AG04449 (cell line): ENCODE measurements at places on chromosomes 13 and 19.
A peak's percentile ranks its signal among the peaks of the same experiment; 100 is the strongest.

DNA sequence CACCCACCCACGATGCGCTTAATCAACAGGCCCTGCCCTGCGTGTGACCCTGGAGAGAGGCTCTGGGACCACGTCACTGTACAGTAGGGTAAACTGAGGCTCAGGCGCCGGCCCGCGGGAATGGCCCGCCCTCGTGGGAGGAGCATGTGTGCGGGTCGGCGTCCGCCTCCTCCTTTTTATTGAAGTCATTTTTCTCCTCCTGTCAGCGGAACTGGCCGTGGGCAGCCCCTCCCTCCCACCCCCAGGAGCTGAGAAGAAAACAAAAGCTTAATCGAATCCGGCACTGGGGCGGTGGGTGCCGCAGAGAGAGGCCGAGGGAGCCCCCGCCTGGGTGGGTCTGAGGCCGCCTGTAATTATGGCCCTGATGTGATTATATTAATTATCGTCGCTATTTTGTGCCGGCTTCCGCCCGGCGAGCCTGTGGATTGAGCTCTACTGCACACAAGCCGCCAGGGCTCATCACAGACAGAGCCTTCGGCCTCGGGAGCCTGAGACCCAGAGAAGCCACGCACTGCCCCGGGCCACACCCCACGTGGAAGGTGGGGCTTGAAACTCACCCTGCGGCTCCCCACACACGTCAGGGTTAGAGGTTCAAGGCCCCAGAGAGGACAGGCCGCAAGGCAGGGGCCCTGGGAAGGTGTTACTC is 7.0 kb downstream of the C2CD4C start:
- no peak for DNase-seq

- DNase-seq = no peak
These were observed 69.0 kb downstream of the COL4A2 start for GRCh38 chr13:110376120-110376519.

DNA sequence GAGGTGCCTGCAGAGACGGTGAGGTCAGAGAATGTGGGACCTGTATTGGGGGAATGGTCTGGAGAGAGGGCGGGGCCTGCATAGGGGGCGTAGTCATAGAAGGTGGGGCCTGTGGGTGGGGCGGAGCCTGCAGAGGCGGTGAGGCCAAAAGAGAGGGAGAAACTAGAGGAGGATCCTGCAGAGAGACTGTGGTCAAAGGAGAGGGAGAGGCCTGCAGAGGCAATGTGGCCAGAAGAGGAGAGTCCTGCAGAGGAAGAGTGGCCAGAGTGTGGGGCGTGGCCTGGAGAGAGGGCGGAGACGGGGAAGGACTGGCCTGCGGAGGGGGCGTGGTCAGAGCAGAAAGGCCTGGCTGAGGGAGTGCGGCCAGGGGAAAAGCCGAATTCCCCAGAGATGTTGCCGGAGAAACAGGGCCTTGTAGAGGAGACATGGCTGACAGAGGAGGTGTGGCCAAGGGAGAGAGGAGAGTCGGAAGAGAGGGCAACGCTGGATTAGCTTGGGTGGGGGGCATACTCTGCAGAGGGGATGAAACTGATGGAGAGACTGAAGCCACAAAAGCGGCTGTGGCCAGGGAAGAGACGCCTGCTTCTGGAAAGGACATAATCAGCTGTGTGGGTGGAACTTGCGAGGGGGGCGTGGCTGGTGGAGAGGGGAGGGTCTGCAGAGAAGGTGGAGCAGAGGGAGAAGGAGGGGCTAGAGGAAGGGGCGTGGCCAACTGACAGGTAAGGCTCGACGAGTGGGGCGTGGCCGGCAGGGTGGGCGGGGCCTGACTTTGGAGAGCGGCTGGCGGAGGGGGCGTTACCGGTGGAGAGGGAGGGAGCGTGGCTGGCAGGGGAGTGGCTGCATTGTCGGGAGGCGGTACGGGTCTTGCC is 2.5 kb downstream of the PRR36 start:
- peak; percentile 40 for DNase-seq

- no peak for DNase-seq
These were observed 800 bp downstream of the ETFB start for GRCh38 chr19:51365211-51365964.

DNA sequence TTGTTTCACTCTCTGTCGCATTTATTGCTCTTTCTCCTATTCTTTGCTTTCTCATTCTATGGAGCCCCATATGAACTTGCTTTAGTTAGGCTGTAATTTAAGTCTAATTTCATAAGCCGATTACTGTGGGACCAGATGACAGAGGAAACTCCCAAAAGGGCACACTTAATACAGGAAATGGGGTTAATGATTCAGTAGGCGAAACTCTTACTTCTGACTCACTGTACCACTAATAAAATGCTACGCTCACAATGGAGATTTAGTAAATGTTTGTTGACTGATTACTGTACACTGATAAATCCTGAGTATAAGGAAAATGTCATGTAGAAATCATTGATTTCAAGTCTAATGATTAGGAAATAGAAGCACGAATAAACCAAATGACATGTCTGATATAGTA is 276.4 kb downstream of the KLF5 start:
- DNase-seq = peak; percentile 23

- DNase-seq = no peak
These were observed 5.5 kb downstream of the WDFY2 start for GRCh38 chr13:51589793-51590192.

DNA sequence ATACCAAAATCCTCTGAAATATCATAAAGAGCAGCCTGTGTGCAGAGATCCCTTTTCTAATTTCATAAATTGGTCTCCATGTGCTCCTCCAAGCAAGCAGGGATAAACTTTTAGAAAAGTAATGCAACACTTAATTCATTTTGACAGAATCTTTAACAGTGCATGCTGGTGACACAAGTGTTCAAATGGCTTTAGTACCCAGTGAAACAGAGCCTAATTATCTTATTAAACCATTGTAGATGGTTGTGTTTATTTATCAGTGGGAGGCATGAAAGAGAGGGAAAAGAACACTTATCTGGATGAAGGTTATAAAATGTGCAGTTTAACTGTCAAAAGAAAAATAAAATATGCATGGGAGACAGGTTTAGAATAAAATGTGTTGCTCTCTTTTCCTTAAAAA is 945.0 kb upstream of the PCDH20 start:
- DNase-seq = no peak

DNA sequence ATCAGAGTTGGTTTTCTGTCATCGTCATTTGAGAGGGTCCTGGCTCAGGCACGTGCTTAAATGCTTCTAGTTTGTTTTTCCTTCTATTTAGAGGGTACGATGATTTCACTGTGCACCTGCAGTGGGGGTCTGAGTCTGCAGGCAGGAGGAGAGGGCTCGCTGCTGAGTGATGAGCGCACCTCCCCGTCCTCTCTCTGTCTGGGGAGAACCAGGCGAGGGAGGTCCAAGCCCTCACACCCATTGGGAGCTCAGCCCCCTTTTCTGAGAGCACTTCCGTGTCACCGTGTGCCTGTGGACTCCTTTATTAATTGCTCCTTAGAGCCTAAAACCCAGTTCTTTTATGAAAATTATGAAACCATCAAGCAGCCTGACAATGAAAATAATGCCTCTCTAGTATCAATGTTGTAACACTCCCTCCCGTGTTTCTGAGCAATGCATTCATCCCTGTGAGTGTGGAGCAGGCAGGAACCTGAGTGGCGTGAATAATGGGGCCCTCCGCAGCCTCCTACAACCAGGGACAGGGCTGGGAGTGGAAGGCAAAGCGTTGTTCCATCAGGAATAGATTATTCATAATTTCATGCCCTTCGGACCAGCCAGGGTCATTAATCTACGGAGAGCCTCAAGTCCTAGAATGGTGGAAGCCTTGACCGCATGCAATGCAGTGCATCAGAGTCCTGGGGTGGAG is 191.6 kb downstream of the UQCRFS1 start:
- no peak for DNase-seq

GRCh38 chr13:31955101-31955500 is 76.5 kb upstream of the FRY start:
- DNase-seq = no peak

- DNase-seq = no peak
These were observed 52.9 kb upstream of the GPR12 start for GRCh38 chr13:26813321-26813979.

DNA sequence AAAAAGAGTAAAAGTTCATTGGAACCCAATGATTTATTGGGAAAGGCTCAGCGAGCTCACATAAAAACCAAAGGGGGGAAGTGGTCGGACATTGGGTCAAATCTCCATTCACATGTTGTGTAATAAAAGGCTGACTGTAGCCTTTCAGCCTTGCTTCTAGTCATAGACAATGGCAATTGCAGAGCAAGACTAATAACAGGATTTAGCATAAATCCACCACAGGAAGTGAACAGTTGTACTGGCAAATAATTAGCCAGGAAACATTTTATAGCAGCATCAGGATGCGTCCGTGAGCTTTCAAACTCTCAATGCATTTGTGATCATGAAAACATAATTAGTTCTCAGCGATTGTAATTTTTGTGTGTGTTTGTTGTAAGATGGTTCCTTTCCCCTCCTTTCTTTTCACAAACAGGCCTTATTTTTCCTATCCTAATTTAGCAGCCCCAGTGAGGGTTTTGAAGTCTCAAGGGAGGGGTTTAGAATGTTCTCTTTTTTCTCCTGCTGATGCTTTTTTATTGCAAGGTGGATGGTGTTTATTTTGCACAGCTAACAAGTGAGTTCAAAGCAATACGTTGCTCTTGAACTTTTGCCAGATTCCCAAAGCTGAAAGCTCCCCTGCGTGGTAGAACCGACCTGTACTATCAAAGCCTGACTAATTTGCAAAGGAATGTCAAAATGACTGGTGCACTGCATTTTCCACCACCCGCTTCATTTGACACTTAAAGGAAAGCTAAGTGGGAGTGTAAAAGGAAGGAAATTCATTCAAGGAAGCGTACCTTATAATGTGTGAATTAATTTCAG is 105.6 kb downstream of the SPRY2 start:
- no peak for DNase-seq

- DNase-seq = no peak
These were observed 445.3 kb downstream of the FOXO1 start for GRCh38 chr13:40221131-40221459.

GRCh38 chr13:113555141-113555540 is 29.4 kb upstream of the TFDP1 start:
- DNase-seq = no peak

GRCh38 chr13:33874871-33875270 is 56.9 kb downstream of the RFC3 start:
- DNase-seq = no peak

DNA sequence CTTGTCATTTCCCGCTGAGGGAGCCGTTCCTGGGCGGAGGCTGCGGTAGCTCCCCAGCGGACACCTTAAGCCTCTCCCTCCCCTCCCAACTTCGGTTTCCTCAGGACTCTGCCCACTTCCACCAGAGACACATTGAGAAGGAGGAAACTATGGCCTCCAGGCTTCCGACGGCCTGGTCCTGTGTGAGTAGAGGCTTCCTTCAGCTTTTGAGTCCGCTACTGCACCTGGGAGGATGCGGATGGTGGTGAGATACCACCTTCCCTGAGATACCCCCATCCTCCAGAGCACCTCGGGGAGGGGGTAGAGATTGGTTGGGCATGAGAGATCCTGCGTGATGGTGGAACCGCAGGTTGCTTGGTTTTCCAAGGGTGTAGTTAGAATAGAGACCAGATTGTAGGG is 955 bp downstream of the ZNF274 start:
- peak; percentile 33 for DNase-seq
